ENCODE measurements at places on chromosomes 3 and 15.
A peak's percentile ranks its signal among the peaks of the same experiment; 100 is the strongest.

GRCh38 chr15:95574053-95574452 is 756.4 kb upstream of the NR2F2 start:
- DNase-seq: no peak

GRCh38 chr15:74889390-74889882 is 406 bp upstream of the MPI start:
- DNase-seq: no peak

- DNase-seq: no peak
These were observed 12.8 kb downstream of the RTP1 start for GRCh38 chr3:187210091-187210490.

DNA sequence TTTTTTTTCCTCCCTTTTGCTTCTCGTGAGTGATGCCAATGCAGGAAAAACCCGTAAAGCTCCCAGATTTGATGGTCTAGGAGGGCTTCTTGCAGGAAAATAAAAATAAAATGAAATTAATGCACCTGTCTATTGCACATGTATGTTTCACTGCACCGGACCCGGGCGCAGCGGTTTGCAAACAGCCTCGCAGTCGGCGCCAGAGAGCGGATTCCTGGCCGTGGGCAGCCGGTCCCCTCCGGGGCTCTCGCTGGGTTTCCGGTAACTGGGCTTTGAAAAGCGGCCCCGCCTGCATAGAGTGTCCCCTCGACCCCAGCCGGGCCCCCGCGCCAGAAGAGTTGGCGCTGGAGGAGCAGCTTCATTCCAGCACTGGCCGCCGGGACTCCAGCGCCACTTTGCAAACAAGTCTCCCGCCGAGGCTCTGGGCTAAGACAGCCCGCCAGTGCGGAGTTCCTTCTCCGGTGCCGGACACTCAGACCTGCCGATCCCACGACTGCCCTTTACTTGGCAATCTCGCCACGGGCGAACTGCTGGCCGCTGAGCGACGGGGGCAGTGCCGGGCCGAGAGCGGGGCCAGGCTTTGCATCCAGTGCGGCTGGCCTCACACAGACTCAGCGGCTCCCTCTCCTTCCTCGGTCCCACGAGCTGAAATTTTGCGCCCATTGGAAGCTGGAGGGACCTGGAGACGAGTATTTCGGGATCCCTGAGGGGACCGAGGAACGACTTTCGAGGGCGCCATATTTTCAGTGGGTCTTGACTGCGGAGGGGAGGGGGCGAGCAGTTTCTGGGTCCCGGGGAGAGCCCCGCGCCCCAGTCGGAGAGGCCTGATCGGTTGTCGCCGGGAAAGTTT is 225.9 kb upstream of the C2CD4B start:
- DNase-seq: no peak

- peak; percentile 71 for DNase-seq
These were observed 51.7 kb downstream of the SH3GL3 start for GRCh38 chr15:83498801-83499200.

GRCh38 chr3:51257870-51258269 is 127.2 kb upstream of the MANF start:
- no peak for DNase-seq

DNA sequence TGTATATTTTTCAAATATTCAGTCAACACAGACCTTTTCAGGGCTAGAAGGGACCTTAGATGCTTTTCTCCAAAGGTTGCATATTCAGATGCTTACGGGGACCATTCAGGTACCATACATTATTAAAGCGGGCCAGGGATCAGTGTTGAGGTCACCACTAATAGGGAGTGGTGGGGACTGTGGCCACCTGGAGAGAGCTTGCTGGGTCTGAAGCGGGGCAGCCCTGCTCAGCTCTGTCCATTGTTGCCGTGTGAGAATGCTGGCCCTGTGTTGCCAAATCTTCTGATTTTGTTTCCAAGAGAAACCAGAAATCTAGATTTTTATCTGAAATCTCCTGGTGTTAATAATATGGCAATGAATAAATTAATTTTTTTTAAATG is 23.7 kb downstream of the ABHD2 start:
- DNase-seq: no peak

GRCh38 chr3:173440514-173440913 is 43.0 kb downstream of the NLGN1 start:
- no peak for DNase-seq

GRCh38 chr3:60282866-60283265 is 968.4 kb downstream of the FHIT start:
- no peak for DNase-seq

DNA sequence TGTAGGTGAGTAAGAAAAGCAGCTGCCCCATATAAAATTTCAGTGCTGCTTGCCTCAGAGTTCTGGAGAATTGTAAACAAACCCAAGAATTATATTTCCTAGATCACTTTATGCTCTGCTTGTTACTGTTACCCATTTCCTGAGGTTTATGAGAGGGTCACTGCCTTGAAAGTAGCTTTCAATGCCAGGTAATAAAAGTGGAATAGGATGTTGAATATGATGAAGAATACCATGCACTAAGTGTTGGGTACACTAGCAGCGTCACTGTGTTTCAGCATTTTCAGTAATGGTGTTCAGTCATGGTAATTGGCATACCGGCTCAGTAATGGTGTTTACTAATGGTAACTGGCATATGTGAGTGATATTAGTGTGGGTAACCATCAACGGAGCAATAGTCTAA is 449.8 kb upstream of the TPRG1 start:
- no peak for DNase-seq

DNA sequence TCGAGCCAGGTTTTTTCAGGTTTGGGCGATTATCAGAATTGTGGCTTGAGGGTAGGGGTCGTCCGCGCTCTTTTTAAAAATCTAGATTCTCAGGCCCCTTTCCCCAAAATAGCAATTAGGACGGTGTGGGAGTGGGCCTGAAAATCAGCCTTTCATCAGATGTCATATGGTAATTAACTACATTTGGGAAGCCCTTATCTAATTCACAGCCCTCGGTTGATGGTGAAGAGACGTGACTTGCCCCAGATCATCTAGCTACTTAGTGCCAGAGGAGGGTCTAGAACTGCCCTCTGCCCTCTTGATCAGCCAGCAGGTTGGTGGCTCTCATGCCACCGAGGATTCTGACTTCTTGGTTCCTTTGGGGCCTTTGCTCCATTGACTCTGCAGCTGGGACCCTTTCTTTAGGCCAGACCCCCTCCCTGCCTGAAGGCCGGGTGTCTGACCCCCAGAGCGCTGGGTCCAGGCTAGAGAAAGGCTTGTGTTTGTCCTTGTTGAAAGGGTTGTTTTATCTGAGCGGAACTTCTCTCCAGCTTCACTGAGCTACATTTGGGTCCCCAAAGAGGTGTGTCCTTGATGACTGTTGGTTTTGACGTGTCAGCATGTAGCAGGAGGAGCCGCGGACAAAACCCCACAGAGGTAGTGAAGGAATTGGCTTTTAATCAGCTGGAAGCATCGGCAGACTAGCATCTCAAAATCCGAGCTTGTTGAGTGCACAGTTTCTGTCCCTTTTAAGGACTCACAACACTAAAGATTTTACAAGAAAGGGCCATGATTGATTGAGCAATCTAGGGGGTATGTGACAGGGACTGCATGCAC is 857 bp downstream of the AEN start:
- no peak for DNase-seq

All from iPS DF 19.7 (cell line).